GM04504 (cell line): ENCODE measurements at places on chromosomes 11 and 22.

- DNase-seq, result no peak
These were observed 1.8 kb upstream of the SERPIND1 start for GRCh38 chr22:20771918-20772625.

DNA sequence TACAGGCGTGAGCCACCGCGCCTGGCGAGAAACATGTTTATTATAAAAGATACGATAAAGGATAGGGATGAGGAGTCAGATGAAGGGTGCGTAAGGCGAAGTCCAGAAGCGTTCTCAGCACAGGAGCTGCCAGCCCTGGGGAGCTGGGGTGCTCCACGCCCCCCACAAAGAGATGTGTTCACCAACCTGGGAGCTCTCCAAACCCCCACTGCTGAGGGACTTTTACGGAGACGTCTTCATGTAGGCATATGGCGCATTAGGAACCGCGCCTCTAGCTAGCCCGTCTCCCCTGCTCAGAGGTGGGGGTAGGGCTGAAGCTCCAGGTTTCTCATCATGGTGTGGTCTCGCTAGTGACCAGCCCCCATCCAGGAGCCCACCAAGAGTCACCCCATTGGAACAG, 8.4 kb upstream of the ZBED4 start:
- no peak for DNase-seq

- DNase-seq, result no peak
These were observed 7.2 kb downstream of the STK33 start for GRCh38 chr11:8586805-8587204.

GRCh38 chr22:50529897-50530579, at the start of gene TYMP:
Gene TYMP, minus strand, starts transcription at chr22:50530012. Its CDS starts 303 bp downstream, at chr22:50529709.
- no peak for DNase-seq

- no peak for DNase-seq
These were observed 15.1 kb downstream of the NFRKB start for GRCh38 chr11:129880311-129880710.

DNA sequence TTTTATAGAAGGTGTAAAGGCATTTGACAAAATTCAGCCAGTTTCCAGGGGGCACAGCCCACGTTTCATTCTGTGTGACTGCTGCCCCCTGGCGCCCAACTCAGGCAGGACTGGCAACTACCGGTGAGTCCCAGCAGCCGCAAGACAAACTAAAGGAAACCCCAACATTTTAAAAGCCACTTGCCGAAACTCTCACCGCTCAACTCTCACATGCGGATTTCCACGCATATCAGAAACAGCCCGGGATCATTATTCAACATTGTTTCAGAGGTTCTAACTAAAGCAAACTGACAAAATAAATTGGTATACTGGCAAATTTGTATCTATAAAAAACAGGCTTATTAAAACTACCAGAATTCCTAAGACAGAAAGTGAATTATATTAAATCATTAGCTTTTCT, 48.2 kb downstream of the MORC2 start:
- DNase-seq, result peak; percentile 23

GRCh38 chr22:22914726-22915669, 27.4 kb downstream of the IGLL5 start:
- DNase-seq, result no peak

DNA sequence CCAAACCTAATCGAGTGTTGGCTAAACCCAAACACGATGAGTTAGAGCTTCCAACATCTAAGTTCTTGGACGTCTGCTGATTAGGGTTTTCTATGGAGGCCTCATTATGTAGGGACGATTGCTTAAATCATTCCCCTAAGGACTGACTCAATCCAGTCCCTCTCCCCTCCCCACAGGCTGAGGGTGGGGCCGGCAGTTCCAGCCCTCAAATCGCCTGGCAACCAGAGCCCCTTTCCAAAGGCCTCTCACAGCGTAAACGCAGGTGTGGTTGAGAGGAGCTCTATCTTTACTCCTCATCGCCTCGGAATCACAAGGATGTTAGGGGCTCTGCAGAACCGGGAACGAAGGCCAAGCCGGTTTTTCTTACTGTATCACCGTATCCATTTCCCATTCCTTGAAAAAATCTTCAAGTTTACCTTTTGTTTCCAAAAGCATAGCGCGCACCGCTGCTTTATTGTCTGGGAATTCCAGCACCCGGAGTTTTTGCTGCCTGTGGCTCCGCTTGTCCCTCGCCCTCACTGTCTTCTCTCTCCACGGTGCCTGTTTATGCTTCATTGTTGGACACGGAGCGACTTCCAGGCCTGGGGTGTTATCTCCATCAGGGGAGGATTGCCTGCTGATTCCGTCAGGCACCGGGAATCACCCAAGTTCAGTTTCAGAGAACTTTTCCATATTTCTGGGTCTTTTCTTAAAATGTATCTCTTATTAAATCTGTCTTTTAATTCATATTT, 13.8 kb upstream of the IFITM3 start:
- DNase-seq, result no peak

GRCh38 chr22:37262346-37262745, 18.3 kb upstream of the RAC2 start:
- DNase-seq, result no peak

- DNase-seq, result no peak
These were observed 52.8 kb upstream of the LDLRAD3 start for GRCh38 chr11:35891096-35891495.

- no peak for DNase-seq
These were observed 56.9 kb downstream of the AMOTL1 start for GRCh38 chr11:94825031-94825430.

GRCh38 chr11:119743006-119743405, 14.0 kb upstream of the NECTIN1 start:
- DNase-seq, result no peak

GRCh38 chr11:103433386-103434072, 324.3 kb downstream of the DYNC2H1 start:
- DNase-seq, result peak; percentile 74

DNA sequence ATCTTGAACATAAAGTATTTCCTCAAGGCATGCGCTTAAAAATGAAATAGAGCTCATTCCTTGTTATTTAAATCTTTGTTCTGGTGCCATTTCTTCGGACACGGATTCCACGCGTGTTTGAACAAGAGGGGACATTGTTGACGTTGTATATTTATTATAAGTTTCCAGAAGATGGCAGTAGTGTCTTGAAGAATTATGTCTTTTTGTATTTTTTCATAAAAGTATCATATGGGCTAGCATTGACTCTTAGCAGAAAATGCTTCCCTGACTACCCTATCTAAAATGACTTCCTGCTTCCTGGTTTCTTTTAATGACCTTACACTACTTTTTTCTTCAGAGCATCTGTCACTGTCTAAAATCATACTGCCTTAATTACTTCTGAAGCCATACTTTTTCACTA, 20.4 kb downstream of the BIRC2 start:
- DNase-seq, result no peak

- DNase-seq, result no peak
These were observed 22.5 kb downstream of the RCN1 start for GRCh38 chr11:32113200-32113919.

DNA sequence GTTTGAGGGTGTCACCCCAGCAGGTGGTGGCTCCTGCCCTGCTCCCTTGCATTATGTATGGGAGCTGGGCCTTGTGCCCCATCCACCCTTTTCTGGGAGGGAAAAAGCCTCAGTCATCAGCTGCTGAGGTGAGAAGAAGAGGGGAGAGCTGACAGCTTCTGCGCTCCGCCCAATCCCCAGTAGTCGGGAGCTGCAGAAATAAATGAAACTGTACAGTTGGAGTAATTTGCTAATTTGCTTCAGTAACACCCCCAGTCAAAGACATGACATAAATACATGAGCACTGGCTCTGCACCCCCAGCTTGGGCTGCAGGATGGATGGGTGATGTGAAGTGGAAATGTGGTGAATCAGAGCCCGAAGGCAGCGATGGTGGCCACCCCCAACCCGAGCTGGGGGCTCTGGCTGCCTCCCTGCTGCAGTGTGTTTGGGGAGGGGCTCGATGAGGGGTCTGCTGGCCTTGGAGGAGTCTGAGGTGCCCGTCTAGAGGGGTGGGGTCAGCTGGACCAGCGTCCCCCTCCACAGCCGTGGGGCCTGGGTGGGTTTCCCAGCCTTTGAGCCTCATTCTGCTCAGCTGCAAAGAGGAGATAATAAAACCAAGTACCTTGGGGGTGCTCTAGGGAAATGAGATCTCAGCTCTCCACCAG, 59.2 kb downstream of the MPPED1 start:
- DNase-seq, result no peak

GRCh38 chr11:95892892-95893570, 30.9 kb downstream of the MTMR2 start:
- DNase-seq, result no peak

GRCh38 chr22:38461414-38462081, 6.3 kb upstream of the KDELR3 start:
- DNase-seq, result peak; percentile 53

DNA sequence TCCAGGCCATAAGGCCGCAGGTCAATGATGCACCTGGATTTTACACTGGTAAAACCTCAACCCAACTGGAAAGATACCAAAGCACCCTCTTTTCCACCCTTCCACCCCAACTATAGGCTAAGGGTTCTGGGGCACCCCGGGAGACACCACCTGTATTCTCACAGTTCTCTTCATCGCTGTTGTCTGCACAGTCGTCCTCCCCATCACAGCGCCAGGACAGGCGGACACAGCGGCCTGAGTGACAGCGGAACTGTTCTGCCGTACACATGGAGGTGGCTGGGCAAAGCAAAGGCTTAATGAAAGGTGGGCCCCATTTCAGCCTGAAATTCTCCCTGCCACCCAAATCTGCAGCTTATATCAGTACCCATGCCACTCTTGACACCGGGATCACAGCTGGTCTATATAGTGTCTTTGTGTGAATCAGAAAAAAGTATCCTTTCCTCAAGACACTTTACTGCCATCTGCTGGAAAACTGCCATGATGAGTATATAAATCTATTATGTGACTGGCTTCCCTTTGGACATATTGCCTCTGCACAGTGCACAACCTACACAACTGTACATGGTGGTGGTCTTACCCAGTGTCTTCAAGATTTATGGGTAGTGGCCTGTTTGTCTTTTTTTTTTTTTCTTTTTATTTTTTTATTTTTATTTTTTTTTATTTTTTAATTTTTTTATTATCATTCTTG, 21.5 kb downstream of the LRP4 start:
- no peak for DNase-seq

GRCh38 chr22:18999008-18999407, 62.9 kb upstream of the PRODH start:
- no peak for DNase-seq

DNA sequence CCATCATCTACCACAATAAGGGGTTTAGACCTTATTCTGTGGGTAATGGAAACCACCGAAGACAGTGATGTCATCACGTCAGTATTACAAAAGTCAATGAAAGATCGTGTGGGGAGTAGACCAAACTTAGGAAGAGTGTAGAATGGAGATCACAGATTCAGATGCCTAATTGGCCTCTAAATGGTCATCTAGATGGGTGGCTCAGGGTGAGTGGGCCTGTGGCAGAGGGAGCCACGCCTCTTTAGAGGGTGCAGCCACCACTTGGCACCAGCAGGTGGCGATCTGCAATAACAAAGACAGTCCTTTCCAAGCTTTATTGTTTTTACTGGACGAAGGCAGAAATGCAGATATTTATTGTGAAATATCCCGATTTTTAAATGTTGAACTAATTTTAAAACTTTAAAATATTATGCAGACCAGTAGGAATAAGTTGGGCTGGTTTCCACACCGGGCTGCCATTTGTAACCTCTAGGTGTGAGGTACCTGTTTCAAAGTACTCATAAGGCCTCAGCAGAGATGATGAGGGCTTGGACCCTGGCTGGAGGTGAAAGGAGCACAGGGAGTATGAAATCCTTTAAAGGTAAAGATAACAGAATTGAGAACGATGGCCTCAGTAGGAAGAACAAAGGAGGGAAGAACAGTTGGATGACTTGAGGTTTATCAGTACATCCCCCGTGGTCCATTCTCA, 222.0 kb downstream of the DBX1 start:
- DNase-seq, result no peak

GRCh38 chr11:78311702-78312371, 105.8 kb downstream of the GAB2 start:
- DNase-seq, result no peak

- DNase-seq, result no peak
These were observed 298.8 kb downstream of the SWAP70 start for GRCh38 chr11:9962722-9963121.

DNA sequence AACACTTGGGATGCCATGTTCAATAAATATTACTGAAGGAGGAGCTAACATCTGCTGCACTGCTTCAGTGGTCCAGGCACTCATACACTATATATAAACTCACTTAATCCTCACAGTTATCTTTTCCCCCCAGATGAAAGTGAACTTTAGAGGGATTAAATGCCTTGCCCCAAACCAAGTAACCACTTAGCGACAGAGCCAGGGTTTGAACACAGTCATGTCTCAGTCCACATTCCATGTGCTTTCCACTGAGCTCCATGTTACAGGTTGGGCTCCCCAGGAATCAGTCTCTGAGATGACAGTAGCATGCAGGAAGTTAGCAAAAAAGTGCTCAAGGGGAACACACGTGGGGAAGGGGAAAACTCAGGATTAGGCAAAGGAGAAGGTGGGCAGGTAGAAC, 59.3 kb downstream of the ENDOD1 start:
- no peak for DNase-seq

DNA sequence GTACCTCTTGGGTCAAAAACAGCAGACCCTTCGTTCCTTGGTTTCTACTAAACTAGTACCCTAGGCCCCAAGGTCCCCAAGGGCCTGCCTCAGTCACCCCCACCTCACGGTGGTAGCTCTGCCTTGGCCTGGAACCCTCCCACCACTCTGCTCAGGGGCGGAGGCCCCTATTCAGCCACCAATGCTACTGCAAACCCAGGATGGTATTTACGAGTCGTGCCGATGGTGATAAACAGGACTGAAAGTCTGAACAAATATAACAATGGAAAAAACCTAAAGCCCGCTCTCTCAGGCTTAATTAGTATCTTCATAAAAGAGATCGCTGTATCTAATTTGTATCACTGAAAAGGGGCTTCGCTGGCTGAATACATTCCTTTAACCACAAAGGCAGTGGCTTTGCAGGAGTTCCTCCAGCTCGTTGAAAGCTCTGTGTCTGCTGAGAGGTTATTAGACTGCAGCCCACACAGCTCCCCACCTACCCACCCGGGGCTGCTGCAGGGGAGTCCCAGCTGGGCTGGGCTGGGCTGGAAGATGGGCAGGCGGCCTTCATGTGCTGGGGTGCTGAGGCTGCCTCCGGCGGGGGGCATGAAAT, 15.2 kb downstream of the SHISAL1 start:
- no peak for DNase-seq

DNA sequence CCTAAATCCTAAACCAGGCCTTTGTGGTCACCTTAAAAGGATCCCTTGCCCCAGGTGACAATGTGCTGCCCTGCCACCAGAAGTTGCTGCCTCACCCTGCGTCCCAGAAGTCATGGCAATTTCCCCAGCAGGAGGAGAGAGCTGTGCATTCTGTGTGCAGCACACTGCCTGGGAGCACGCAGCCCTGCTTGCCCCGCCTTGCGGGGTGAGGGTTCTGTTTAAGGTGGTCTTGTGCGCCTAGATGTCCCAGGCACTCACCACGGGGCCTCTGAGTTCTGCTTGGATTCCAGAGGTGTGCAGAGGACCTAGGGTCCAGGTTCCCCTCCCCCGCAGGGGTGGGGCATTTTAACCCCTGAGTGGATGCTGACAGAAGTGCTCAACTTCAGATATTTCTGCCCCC, 95.0 kb downstream of the GRAMD1B start:
- DNase-seq, result no peak
